HFF-Myc (cell line): ENCODE measurements at places on chromosomes 7 and 10.

DNA sequence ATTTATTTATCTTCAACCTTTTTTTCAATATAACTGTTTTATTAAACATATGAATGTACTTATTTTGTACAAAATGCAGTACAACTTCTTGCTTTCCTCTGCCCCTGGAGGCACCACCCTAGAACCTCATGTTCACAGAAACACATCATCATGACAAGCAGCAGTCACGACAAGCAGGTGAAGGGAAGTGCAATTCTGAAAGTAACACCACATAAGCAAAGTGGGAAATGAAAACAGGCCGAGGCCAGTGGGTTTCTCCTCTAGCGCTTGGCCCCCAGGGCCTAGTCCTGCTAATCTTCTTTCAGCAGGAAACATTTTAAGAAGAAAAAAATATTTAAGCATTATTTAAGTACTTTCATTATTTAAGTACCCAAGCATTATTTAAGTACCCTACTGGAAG is 598.1 kb downstream of the SH2D4B start:
- DNase-seq = no peak

GRCh38 chr10:22849077-22849805 is 78.6 kb upstream of the ARMC3 start:
- DNase-seq = no peak

DNA sequence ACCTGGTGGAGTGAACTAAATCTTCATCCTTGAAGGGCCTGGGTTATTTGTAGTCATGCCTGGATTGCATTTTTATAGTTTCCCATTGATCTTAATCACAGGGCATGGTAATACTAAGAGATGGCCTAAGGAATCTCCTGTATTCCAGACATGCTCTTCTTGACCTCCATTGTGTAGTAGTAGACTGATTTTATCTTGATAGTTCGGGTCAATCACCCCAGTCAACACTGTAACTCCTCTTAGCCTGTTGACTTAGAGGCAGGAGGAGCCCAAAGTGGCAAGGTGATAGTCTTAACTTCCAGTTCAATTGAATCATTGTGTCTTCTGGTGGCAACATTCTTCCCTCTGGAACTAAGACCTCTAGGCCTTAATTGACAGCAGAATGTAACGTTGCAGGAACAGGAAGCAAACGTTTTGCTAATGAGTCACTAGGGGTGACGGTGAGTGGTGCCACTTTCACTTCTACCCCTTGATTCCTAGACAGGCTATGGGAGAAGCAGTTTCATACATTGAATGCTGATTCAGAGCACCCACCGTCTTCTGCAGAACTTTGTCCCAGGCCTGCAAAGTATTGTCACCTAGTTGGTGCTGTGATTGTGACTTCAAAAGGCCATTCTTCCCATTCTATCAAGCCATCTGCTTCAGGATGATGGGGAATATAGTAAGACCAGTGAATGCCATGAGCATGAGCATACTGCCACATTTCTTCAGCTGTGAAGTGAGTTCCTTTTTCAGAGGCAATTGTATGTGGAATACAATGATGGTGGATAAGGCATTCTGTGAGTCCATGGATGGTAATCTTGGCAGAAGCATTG is 24.0 kb upstream of the PAPSS2 start:
- DNase-seq = peak; percentile 63

- DNase-seq = no peak
Observed at GRCh38 chr10:124918191-124918830, 23.6 kb upstream of the ZRANB1 start.

GRCh38 chr10:107689323-107689722 is 524.8 kb upstream of the SORCS1 start:
- DNase-seq = no peak

DNA sequence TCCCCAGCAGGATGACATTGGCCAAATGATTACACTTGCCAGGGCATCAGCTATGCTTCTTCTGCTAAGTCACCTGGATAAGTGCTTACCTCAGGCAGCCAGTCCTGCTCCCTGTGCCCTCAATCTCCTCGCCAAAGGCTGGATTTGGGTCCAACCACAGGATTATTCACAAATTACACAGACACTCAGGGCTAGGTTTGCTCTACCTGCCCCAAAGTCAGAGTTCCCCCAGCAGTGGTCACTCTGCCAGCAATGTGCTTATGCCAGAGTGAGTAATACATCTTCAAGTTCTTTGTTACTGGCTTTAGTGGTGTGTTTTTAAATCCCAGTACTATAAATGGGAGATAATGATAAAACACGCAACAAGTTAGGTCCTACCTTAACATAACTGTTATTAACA is 189.7 kb upstream of the SEMA3D start:
- no peak for DNase-seq

DNA sequence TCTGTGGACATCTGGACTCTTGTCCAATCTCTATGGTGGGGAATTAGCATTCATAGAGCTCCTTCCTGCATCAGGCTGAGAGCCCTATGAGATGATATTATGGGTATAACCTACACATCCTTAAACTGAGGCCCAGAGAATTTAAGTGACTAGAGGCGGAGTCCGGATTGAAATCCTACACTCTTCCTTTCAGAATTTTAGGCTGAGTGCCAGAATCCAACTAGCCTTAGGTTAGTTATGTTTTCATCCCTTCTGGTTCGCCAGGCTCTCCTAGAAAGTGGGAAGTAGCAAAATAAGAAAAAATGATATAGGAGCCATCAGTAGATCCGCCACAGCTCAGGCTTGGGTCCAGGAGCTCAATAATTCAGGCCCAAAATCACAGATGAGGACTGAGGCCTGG is 212.5 kb downstream of the GLI3 start:
- no peak for DNase-seq

DNA sequence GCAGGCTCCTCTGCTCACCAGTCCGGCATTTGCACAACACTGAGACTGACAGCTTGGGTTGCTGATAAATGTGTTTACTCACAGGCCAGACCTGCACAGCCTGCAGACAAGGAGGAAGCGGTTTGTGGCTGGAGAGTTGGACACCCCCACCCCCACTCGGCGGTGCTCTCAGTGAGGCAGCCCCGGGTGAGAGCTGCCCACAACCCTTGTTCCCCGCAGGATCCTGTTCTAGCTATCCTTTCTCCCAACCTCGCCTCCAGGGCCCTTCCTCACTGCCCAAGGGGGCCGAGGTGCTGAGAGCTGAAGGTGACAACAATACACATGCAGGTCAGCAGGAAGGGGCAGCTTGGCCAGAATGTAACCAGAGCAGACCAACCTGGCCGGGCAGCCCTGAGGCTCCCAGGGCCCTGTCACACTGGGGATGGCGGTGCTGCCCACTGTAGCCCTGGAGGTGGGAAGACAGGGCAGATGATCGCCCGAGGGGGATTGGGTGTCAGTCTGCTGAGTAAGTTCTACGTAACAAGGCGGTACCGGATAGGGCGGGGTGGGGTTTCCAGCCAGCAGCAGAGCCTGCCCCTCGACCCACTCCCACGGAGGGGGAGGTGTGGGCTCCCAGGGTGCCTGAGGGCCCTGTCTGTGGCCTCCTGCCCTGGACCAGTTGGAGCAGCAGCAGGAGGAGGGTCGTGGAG is 2.1 kb upstream of the ADAM8 start:
- DNase-seq = no peak

DNA sequence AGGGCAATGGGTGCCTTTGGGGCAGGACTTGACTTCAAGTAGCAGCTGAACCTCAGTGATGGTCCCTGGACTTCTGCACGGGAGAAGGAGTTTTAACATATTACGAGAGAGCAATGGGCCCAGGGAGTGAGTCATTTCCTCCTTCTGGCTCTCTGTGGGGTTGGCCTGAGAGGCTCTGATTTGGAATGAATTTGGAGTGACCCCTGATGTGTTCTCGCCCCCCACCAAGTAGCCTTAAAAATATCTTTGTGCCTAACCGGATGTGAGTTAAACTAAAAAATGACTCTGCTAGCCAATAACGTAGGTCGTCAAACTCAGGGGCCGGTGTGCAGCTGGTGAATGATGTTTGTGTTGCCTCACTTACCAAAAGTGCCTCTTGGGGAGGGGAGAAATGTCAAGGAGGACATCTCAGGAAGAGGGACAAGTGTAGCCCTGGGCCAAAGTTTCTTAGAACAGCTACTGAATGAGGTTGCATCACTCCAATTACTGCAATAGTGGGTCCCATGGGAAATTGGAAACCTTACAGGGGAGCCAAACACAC is 656.6 kb downstream of the INHBA start:
- no peak for DNase-seq

DNA sequence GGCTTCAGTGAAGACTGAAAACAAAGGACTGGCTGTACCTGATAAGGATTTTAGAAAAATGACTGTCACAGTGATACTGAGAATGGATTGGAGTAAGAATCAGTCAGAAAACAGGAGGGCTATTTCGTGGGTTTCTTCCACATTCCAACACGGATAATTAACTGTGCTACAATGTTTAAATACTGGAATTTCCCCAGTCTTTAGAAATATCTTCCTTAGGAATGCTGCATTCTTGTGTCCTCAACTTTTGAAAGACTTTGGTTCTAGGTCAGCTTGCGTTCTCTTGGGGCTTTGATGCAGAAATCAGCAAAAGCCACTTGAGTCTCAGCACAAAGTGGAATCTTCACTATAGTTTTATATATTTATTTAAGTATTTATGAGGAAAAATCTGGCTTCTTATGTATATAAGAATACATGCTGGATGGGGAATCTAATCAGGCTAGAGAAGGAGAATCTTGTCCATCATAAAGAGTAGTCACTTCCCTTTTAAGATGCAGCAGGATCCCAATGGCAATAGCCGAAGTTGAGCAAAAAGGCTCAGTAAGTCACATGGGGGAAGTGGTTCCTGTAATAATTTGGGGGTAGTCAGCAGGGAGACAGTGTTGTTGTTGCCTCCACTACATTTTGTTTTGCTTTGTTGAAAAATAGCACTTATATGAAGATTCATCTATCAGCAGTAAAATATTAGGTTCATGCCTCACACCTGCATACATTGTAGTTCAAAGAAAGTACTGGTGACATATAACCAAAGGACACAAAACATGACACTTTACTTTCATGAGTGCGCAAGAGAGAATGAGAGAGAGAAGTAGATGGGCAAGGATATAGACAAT is 86.0 kb downstream of the CH25H start:
- DNase-seq = no peak

DNA sequence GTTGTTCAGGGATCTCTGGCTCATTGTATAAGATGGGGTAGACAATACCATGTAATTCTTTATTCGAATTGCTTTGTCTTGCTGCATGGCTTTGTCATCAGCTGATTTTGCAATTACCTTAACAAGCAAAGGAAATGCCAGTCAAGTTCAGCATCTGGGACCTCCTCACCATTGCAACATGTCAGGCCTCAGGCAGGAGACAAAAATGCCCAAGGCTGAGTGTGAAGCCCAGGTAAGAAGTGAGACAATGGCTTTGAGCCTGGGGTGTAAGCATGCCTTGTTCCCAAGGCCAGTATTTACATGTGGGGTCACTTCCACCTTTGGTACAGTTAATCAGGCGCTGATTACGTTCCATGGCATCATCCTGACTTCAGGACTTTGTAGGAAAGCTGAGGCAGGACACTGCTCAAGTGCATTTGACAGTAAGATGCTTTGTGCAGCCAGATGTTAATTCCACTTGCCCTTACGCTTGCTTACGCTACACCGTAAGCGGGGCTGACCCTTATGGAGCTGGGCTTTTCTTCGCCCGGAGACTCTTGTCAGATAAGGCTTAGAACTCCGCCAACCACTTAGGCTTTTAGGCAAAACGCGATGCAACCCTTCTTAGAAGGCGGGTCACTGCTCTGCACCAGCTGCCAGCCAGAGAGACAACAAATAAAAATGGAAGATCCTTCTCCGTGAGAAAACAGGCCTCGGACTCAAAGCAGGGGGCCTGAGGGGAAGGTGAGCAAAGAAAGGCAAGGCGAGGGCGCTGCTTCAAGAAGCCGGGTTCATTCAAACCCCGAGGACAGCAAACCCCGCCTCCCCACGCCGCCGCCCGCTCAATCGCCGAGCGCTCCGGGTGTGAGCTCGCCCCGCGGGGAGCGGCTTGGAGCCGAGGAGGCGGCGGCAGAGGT is 1.3 kb upstream of the SP4 start:
- DNase-seq = no peak

- no peak for DNase-seq
Observed at GRCh38 chr7:26417911-26418413, 126.3 kb downstream of the SNX10 start.

DNA sequence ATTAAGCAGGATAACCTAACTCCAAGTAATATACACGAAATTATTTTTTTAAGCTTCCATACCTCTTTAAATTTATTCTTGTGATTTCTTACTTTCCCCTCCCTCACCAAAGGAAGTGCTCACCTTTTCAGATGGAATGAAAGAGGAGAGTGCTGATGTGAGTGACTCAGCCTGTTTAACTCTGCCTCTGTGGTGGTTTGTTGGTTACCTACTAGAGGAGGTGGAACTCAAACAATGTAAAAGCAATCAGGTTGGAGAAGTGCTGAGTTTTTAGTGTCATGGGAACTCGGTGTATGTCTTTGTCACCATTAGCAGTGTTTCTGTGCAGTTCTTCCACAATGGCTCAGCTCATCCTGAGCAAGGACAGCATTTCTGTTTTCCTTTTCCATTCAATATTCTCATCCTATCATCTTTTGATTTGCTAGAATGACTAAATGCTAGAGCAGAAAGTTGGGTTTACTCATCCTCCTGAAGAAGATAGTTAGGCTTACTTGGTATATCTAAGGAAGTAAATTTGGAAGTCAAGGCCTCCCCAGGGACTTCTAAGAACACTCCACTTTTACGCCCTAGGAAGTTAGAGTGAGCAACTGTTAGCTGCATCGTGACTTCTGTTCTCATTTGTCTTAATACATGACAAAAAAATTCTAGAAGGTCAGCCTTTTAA is 6.0 kb downstream of the ADD3 start:
- no peak for DNase-seq
